Kidney epithelial cell (primary cell): ENCODE measurements at places on chromosomes 5 and 9. TPM values are rescaled to one million over a fixed set of nuclear protein-coding genes. Genes with fewer than 3 reads are reported as not detected.

Gene ABLIM3
- 32.1 and 35.2 TPM in 2 replicates for total RNA-seq

Gene CCDC107
- total RNA-seq, result 14.0 and 21.1 TPM in 2 replicates

Gene RNF183
- not detected in 2 replicates for total RNA-seq

Gene ANXA2R
- total RNA-seq, result 0.34 and 0.79 TPM in 2 replicates

Gene WHRN
- total RNA-seq, result 8.1 and 9.2 TPM in 2 replicates

Gene APBA1
- 1.1 and 1.8 TPM in 2 replicates for total RNA-seq

Gene MCIDAS
- not detected in 2 replicates for total RNA-seq

Gene SLC45A2
- total RNA-seq, result not detected in 2 replicates

- DNase-seq, result no peak
Measured at GRCh38 chr5:150249744-150250143, 39.8 kb downstream of the CAMK2A start.

- DNase-seq, result no peak
Measured at GRCh38 chr5:146873186-146873917, 5.2 kb downstream of the PPP2R2B start.

- DNase-seq, result no peak
Measured at GRCh38 chr9:120264528-120264927, 315.4 kb downstream of the CDK5RAP2 start.

- no peak for DNase-seq
Measured at GRCh38 chr5:3068401-3068800, 316.9 kb upstream of the IRX2 start.

- DNase-seq, result no peak
Measured at GRCh38 chr5:97418462-97418861, 235.4 kb upstream of the RIOK2 start.

DNA sequence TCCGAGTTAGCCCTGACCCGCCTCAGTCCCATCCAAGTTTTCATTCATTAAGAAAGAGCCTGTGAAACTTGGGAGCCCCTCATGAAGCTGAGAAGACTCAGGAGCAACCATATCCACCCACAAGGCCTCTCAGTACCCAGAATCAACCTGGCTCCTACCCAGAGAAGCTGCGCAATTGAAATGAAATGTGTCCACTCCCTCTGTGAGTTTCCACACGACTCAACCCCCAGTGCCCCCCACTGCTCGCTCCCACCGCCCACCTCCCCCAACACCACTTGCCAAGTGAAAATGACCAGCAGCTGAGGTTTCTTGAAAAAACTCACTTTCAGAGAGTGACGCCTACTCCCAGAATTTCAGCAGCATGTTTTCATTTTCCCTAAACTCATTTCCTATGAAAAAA, 104.6 kb downstream of the CDK5RAP2 start:
- DNase-seq, result no peak

DNA sequence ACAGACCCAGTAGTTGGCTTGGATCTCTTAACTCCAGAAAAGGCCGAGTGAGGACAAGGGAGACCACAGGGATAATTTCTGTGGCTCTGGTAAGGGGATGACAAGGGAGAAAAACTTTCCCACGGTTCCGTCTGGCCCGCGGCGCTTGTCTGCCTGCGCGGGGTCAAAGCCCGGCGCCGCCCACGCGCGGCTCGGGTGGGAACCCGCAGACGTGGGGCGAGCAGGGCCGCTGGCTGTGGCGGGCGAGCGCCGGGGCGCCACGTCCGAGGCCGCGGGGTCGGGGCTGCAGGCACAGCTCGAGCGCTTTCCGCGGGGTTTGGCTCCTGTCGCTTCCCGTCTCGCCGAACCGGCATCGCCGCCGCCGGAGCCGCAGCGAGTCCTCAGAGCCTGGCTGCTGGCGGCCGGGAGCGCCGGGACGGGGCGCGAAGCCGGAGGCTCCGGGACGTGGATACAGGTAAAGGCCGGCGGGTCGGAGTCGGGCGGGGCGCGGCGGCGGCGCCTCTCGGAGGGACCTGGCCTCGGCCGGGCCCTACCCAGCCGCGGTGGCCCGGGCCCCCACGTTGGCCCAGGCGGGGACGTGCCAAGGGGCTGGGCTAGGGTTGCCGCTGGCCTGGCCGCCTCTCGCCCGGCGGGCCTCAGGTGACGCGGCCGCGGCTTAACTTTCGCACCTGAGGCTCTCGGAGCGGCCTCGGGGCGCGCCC, at the start of gene RNF180:
TSS of gene RNF180 (plus strand) at position 344 of the 701 bp plus-strand sequence. CDS start 34,965 bp downstream, outside the sequence.
- no peak for DNase-seq

- no peak for DNase-seq
Measured at GRCh38 chr9:76571288-76571687, 112.3 kb downstream of the GCNT1 start.

GRCh38 chr9:126388964-126389708, 62.5 kb downstream of the MVB12B start:
- no peak for DNase-seq

DNA sequence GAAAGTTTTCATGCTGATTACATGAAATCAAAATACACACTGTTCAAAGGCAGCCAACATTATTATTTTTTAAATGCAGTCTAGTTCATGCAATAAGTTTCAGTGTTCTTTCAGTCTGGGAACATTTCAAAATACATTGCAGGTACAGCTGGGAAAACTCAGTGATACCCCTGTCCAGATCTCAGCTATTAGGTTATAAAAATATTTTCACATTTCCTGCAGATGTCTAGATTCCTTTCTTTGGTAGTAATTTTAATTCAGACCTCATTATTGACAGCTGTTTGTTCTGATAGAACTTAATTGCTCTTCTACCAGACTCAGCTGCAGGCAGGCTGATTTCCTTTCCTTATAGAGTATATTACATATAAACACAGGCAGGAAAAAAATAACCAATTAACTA, 556.8 kb upstream of the DMAC1 start:
- no peak for DNase-seq

- peak; percentile 89 for DNase-seq
Measured at GRCh38 chr9:126719618-126720031, 85.2 kb upstream of the ZBTB43 start.

GRCh38 chr9:79382044-79382443, 189.7 kb upstream of the TLE4 start:
- no peak for DNase-seq

DNA sequence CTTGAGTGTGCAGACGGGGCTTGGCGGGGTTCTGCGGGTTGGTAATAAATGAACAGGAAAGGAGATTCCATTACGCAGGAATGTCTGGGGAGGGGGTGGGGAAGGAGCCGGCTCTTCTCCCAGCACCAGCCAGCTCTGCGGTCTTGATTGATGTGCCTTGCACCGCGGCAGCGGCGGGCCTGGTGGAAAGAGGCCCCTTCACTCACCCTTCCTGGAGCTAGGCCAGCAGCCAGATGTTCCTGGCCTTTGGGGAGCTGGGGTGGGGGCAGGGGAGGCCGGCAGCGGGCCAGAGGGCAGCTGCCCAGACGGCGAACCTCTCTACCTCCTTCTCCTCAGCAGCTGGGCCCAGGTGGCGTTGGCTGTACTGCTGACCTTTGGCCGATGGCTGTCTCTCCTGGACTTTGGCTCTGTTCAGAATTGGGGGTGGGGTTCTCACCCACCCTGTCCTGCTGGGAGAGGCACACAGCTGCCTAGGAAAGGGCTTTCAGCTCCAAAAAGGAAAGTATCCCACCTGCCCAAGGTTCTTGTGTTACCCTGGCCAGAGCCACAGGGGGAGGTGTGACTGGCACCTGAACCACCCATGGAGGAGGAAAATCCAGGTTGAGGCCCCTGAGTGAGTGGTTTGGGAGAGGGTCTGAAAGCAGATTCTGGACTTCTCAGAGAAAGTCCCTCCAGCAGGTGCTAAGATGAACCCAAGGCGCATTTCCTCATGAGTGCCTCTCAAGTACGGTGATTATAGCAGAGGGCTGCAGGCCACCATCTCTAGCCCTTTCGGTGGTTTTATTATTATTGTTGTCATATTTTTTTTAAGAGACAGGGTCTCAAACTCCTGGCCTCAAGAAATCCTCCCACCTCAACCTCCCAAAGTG, 58.0 kb upstream of the SYNPO start:
- DNase-seq, result peak; percentile 39
